ENCODE measurements at places on chromosomes 3 and 15. TPM values are rescaled to one million over a fixed set of nuclear protein-coding genes. Genes with fewer than 3 reads are reported as not detected.
A peak's percentile ranks its signal among the peaks of the same experiment; 100 is the strongest.

The USP4 gene
- total RNA-seq = 56.6 TPM

The DUOX1 gene
- 1.6 TPM for total RNA-seq

The VGLL4 gene
- total RNA-seq = 93.2 TPM

The ARPP21 gene
- not detected for total RNA-seq

The NEK11 gene
- 18.7 TPM for total RNA-seq

The CMSS1 gene
- 43.5 TPM for total RNA-seq

The SLC24A5 gene
- total RNA-seq = not detected

The CPN2 gene
- not detected for total RNA-seq

The ADCY5 gene
- total RNA-seq = 33.8 TPM

GRCh38 chr3:118151164-118151563, 883.5 kb downstream of the IGSF11 start:
- no peak overlapping the region for H3K4me3 ChIP-seq
- H3K4me1 ChIP-seq = no peaks in the 10 kb centered on the region
- no peak for DNase-seq

DNA sequence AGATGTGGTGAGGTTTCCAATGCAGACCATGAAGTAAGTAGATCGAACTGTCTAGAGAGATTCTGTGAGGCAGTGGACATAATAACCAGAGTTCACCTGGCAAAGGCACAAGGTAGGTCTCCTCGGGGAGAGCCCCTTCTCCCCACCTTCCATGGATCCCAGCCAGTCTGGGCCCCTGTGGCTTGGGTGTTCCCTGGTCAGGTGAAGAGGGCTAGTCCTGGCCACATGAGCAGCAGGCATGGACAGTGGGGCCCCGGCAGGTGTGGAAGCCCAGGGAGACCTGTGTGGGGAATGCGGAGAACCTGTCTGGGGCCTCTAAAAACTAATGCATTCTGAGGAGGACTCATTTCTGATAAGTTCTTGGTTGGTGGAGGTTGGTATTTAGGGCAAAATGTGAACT, 241.4 kb upstream of the TRIM42 start:
- no peaks in the 10 kb centered on the region for H3K36me3 ChIP-seq
- peaks cover 10% of the 10 kb centered on the region for H3K27me3 ChIP-seq
- no peak overlapping the region for H3K4me3 ChIP-seq
- H3K4me1 ChIP-seq = peaks cover 4% of the 10 kb centered on the region
- no peak for DNase-seq

- H3K27ac ChIP-seq = peak within 1 kb of the TSS; percentile 73
- DNase-seq = peak; percentile 63
- peaks cover 64% of the 10 kb centered on the region for H3K27me3 ChIP-seq
- no peaks in the 10 kb centered on the region for H3K36me3 ChIP-seq
These were observed at the start of gene C2CD4A for GRCh38 chr15:62066663-62067447. Gene C2CD4A (plus strand): TSS chr15:62066977. CDS start chr15:62067614, 637 bp downstream.

- H3K27ac ChIP-seq = no peak overlapping the region
- H3K4me1 ChIP-seq = peaks cover 10% of the 10 kb centered on the region
- DNase-seq = no peak
- H3K36me3 ChIP-seq = no peaks in the 10 kb centered on the region
- no peak overlapping the region for H3K4me3 ChIP-seq
These were observed 74.7 kb downstream of the CMSS1 start for GRCh38 chr3:99892332-99892731.

DNA sequence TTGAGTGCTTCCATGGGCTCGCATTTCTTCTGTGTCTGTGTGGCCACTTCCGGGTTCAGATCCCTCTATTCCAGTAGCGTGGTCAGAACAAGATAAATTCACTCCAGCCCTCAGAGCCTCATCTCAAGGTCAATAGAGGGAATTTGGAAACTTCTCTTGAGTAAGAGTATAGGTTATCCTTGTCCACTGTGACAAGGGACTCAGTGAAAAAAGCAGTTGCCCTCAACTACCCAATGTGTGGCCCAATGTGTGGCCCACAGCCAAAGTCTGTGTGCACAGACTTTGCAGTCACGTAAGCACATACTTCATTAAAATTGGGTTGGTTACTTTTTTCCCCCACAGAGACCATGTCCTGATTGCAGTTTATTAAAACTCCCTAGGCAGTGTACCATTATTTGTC, 305.6 kb upstream of the SEMA6D start:
- no peaks in the 10 kb centered on the region for H3K36me3 ChIP-seq
- peak overlapping the region; percentile 7 for H3K27ac ChIP-seq
- H3K27me3 ChIP-seq = peaks cover 29% of the 10 kb centered on the region
- no peak for DNase-seq
- peaks cover 43% of the 10 kb centered on the region for H3K4me1 ChIP-seq

- H3K36me3 ChIP-seq = no peaks in the 10 kb centered on the region
- H3K4me1 ChIP-seq = peaks cover 6% of the 10 kb centered on the region
- H3K27me3 ChIP-seq = no peaks in the 10 kb centered on the region
- H3K27ac ChIP-seq = no peak overlapping the region
- no peak overlapping the region for H3K4me3 ChIP-seq
These were observed 208.5 kb downstream of the GABRB3 start for GRCh38 chr15:26564361-26564760.

- peaks cover 16% of the 10 kb centered on the region for H3K4me1 ChIP-seq
- DNase-seq = no peak
- no peak overlapping the region for H3K4me3 ChIP-seq
- H3K27me3 ChIP-seq = no peaks in the 10 kb centered on the region
These were observed 28.3 kb upstream of the CHMP2B start for GRCh38 chr3:87198774-87199173.

GRCh38 chr3:182618085-182618732, 175.1 kb upstream of the ATP11B start:
- no peak for DNase-seq
- H3K4me3 ChIP-seq = no peak overlapping the region

DNA sequence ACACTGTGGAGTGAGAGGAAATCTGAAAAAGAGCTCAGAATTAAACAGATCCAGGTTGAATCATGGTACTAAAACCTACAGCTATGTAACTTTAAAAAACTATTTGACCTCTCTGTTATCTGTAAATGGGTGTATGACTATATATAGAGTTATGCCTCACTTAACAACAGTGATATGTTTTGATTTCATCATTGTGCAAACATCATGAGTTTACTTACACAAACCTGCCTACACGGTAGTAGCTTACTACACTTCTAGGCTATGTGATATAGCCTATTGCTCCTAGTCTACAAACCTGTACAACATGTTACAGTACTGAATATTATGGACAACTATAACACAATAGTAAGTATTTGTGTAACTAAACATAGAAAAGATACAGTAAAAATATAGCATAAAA, 191.6 kb upstream of the MEIS2 start:
- H3K27ac ChIP-seq = no peak overlapping the region
- H3K4me1 ChIP-seq = peaks cover 2% of the 10 kb centered on the region
- peaks cover 12% of the 10 kb centered on the region for H3K27me3 ChIP-seq
- H3K36me3 ChIP-seq = no peaks in the 10 kb centered on the region

DNA sequence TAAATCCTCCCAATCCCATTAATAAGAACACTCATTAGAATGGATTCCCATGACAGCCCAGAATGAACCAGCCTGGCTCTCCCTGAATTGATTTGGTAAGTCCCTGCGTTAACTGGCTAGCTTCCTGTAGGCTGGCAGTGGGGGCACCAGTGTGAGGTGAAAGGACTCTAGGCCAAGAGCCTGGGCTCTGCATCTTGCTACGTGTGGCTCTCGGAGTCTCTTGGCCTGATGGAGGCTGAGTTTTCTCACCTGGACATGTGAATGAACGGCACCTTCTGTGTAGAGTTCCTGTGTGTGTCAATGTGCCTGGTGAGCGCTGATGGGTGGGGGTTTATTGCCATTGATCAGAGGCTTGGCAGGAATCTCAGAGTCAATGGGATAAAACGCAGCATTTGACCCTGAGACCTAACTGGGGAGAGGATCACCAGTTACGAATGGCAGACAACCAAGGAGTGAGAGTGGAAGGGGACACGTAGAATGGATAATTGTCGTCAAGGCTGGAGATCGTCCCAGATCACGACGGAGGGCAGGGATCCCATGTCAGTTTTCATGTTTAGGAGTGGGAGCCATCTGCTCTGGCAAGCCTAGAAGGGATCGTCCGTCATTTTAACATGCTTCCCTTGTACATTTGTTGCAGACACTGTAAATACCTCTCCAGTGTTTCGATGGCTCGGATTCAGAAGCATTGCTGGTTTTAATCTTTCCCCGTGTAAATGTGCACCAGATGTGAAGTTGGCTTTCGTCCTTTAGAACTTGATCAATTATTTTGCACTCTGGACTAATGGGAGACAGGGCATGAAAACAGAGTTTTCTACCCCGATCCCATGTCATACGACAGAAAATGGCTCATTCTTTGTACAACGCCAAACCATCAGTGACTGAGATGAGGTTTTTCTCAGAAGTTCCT, 9.0 kb upstream of the KLF13 start:
- no peak overlapping the region for H3K27ac ChIP-seq
- peaks cover 26% of the 10 kb centered on the region for H3K27me3 ChIP-seq
- no peaks in the 10 kb centered on the region for H3K4me1 ChIP-seq
- no peak for DNase-seq
- no peak overlapping the region for H3K4me3 ChIP-seq

GRCh38 chr15:29835301-29835700, 13.0 kb upstream of the TJP1 start:
- no peak overlapping the region for H3K4me3 ChIP-seq
- DNase-seq = no peak
- H3K27ac ChIP-seq = no peak overlapping the region
- peaks cover 4% of the 10 kb centered on the region for H3K4me1 ChIP-seq
- H3K36me3 ChIP-seq = no peaks in the 10 kb centered on the region

DNA sequence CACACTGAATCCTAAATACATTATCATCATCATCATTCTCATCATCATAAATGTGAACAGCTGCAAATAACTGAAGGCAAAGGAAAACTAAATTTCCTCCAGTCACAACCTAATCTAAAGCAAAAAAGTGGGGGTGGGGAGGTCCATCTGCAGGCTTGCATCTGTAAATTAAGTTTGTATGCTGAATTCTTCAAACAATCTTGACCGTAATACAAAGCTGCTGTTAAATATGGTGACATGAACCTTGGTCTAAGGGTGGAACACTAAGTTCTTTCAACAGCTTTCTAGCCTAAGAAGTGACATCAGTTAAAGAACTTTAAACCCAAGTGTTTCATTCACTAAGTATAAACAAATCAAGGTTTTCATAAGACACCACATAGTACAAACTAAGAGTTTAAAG, 4.3 kb downstream of the LRRFIP2 start:
- H3K4me1 ChIP-seq = peaks cover 17% of the 10 kb centered on the region
- H3K27ac ChIP-seq = peak overlapping the region; percentile 22
- H3K36me3 ChIP-seq = peaks cover 9% of the 10 kb centered on the region
- H3K27me3 ChIP-seq = no peaks in the 10 kb centered on the region
- no peak for DNase-seq
- H3K4me3 ChIP-seq = no peak overlapping the region

DNA sequence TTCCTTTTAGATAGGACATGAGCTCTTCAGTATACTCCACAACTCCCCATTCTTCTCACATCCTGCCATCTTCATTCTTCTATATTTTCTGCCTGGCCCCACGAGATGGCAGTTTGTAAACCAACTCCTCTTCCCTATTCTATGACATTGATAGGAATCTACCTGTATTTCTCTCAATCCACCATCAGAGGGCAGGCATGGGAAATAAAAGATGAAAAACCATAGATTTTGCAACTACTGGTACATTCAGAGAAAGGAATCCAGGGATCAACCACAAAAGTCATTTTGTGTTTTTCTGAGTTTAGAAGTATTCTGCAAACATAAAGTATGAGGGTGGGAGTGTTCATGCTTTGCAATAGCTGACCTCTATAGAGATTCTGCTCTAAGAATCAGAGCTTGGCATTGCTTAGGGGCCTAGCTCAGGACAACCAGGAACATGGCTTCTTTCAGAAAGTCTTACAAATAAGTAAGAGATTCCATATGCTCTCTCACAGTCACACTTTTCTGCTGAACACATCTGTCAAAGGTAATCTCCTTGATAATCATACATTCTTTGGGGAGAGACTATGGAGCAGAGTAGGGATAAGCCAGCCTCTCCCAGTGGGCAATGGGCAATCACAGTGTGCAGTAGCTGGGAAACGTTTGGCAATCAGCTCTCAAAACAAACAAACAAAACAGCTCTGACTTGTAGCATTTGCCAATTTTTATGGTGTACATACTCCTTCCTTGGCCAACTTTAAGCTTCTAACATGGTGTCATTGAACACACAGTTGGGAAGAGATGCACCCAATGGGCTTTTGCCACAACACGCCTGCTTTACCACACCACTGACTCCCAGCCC, 43.1 kb upstream of the SLC25A36 start:
- H3K4me1 ChIP-seq = peaks cover 14% of the 10 kb centered on the region
- no peak overlapping the region for H3K4me3 ChIP-seq
- DNase-seq = no peak
- H3K36me3 ChIP-seq = no peaks in the 10 kb centered on the region

GRCh38 chr15:38038659-38039442, 104.4 kb downstream of the TMCO5A start:
- H3K4me1 ChIP-seq = peaks cover 6% of the 10 kb centered on the region
- no peak overlapping the region for H3K27ac ChIP-seq
- no peak overlapping the region for H3K4me3 ChIP-seq
- H3K36me3 ChIP-seq = no peaks in the 10 kb centered on the region
- DNase-seq = no peak

DNA sequence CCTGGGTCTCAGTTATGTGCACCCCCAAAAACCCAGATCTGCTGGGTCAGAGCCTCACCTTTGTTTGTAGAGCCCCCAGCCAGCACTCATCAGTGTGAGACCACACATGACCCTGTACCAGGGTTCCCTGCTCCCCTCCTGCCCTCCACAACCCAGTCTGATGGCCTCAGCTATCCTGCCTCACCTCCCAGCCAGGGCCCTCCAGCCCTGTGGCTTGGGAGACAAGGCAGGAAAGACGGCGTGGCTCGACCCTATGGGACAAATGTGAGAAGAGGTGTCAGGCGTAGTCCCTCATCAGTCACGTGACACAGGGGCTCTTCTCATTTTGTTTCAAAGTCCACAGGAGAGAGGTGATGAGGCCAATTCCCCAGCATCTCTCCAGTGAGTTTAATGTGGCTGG, 28.3 kb upstream of the PRR23E start:
- H3K36me3 ChIP-seq = no peaks in the 10 kb centered on the region
- no peak overlapping the region for H3K4me3 ChIP-seq
- no peak overlapping the region for H3K27ac ChIP-seq
- no peaks in the 10 kb centered on the region for H3K4me1 ChIP-seq
- H3K27me3 ChIP-seq = peaks cover 42% of the 10 kb centered on the region
- no peak for DNase-seq

GRCh38 chr3:116384717-116385116, 60.6 kb downstream of the LSAMP start:
- peaks cover 16% of the 10 kb centered on the region for H3K4me1 ChIP-seq
- DNase-seq = no peak
- H3K27ac ChIP-seq = no peak overlapping the region
- no peaks in the 10 kb centered on the region for H3K27me3 ChIP-seq

GRCh38 chr3:66413151-66413751, 87.6 kb downstream of the LRIG1 start:
- H3K4me3 ChIP-seq = no peak overlapping the region
- H3K27ac ChIP-seq = no peak overlapping the region
- H3K36me3 ChIP-seq = peaks cover 29% of the 10 kb centered on the region

GRCh38 chr3:45724911-45725310, 35.7 kb downstream of the SACM1L start:
- DNase-seq = no peak
- no peak overlapping the region for H3K4me3 ChIP-seq
- H3K27me3 ChIP-seq = no peaks in the 10 kb centered on the region
- H3K27ac ChIP-seq = no peak overlapping the region
- no peaks in the 10 kb centered on the region for H3K4me1 ChIP-seq

- no peaks in the 10 kb centered on the region for H3K36me3 ChIP-seq
- no peaks in the 10 kb centered on the region for H3K27me3 ChIP-seq
- peak overlapping the region; percentile 69 for H3K4me3 ChIP-seq
- H3K27ac ChIP-seq = peak overlapping the region; percentile 100
- peaks cover 52% of the 10 kb centered on the region for H3K4me1 ChIP-seq
These were observed 61.6 kb downstream of the TMEM44 start for GRCh38 chr3:194571491-194572142.
